ENCODE measurements at places on chromosomes 1 and 21.

GRCh38 chr1:224497714-224498573 is 63.3 kb upstream of the WDR26 start:
- DNase-seq, result peak; percentile 78

- peak; percentile 80 for DNase-seq
These were observed 13.9 kb downstream of the NT5C1A start for GRCh38 chr1:39657923-39658485.

DNA sequence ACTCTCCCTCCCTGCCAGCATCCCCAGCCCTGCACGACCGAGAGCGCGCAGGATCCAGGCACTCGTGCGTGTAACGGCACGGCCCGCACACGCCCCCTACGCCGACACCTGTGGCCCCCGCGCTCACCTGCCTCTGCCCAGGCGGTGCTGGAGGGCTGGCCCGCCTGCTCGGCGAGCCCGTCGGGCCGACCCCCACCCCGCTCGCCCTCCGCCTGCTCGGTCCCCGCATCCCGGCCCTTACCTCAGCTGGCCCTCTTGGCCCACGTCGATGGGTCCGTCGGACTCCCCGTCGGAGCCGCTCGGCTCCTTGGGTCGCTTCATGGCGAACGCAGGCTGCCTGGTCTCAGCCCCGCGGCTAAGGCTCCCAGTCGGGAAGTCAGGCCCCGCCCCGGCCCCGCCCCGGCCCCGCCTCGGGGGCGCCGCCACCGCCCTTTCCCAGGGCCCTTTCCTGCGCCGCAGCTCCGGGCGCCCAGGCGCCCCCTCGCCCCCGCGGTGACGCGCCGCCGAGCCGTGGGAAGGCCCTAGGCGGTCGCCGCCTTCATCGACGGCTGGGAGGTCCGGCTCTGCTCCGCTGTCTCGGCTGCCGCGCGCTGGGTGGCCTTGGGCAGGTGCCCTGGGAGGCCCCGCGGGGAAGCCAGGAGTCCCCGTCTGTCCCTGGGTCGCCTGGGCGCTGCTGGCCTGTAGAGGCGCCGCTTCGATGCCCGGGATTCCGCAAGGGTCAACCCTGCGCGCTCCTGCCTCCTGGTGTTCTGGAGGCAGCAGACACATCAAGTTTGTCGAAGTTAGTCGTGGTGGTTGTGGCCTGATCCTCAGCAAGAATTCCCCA is at the start of gene HEYL:
Gene HEYL (minus strand): TSS at position 339 of the 826 bp plus-strand sequence. CDS start 18 bp downstream, at position 321.
- peak; percentile 87 for DNase-seq

DNA sequence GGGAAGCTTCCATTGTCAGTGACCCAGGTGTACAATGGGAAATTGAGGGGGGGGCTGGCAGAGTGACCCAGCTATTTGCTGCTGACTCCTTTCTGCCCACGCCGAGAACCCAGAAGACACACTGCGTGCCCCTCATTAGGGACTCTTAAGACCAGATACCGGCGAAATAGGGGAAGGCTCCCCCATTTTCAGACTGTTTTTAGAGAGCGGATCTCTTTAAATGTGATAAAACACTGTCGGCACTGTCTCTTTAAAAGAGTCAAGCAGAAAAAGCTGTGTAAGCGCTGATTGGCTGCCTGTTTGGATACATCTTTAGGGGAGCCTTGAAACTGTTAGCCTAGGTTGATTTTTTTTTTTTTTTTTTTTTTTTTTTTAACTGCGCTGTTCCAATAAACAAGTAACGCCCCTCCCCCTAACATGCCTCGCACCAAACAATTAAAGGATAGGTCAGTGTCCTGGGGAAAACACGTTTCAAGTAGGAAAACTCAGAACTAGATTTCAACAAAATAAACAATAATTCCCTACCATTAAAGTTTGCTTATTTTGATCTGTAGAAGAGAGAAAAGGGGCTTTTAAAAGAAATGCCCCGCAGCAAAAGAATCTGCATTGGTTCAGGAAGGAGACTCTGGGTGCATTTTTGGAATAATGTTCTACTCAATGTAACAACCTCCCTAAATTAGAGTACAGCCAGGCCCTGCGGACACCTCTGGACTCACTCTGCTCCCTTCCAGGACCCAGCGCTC is 1.4 kb upstream of the SSBP3 start:
- peak; percentile 67 for DNase-seq

GRCh38 chr21:32249511-32250280 is 29.2 kb downstream of the MIS18A start:
- DNase-seq, result no peak

DNA sequence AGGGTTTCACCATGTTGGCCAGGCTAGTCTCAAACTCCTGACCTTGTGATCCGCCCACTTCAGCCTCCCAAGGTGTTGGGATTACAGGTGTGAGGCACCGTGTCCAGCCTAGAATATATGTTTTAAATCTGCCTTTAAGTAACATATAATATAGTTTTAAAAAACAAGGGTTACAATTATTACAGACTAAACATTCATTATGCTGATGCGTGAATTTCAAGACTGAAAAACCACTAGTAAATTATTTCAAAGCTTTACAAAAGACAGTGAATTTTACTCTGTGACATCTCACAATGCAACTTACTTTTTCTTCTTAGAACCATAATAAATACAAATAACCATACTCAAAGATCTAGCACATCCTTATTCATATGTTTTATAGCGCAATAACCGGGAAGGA is 24.7 kb downstream of the ZNF684 start:
- DNase-seq, result no peak

DNA sequence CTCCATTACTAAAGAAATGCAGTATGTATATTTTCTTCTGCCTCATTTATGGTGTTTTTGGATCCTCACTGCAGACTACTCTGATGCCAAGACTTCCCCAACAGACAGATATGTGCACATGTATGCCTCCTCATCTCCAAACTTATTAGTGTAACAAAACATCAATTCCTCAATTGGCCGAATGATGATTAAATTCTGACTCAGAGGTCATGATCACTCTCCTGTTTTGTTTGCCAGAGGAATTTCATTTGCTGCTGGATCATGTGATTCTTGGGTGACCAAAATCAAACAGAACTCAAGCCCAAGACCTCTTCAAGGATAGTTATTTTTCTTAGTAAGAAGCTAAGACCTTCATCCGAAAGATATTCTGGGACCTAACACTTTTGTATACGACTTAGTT is 227.6 kb downstream of the LMO4 start:
- no peak for DNase-seq

GRCh38 chr1:26036756-26037281 is 9.1 kb downstream of the SLC30A2 start:
- no peak for DNase-seq

GRCh38 chr21:46626975-46627501 is 8.4 kb upstream of the PRMT2 start:
- DNase-seq, result no peak

DNA sequence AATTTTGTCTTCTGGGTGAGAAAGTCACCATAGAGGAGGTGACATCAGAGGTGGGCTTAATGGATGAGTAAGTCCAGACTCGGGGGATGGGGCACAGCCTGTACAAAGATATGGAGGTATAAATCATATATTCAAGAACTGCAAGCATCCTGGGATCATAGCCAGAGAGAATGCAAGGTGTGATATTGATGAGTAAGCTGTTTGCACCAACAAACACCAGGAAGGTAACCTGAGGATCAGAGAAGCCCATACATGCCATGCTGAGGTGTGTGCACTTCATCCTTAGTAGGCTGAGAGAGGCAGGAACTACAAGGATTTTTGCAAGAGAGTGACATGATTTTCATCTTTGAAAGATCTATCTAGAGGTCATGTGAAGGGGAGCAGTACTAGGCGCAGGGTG is 306.4 kb downstream of the HHAT start:
- DNase-seq, result no peak
